ENCODE measurements at places on chromosomes 2 and 18.

DNA sequence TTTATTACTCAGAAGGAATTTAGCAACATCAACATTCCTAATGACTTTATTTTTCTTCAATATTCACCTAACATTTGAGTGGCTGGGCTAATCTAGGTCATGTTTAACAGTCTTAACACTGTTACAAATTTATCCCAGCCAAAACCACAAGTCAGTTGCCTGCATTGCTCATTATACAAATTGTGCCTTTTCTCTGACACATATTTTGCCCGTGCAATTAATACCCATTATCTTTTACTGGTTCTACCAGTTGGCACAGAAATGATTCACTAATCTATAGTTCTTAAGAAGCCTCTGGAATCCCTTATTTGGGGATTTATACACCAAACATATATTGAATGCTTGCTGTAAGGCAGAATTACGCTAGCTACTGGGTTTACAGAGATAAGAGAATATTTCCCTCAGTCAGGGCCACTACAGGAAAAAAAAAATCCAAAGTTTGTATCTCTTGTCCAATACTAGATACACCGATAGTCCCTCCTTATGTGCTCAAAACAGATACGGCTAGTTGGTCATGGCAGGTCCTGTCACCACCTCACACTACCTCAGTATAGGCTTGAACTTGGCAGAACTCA, 46.3 kb downstream of the ZCCHC2 start:
- no peak for DNase-seq

DNA sequence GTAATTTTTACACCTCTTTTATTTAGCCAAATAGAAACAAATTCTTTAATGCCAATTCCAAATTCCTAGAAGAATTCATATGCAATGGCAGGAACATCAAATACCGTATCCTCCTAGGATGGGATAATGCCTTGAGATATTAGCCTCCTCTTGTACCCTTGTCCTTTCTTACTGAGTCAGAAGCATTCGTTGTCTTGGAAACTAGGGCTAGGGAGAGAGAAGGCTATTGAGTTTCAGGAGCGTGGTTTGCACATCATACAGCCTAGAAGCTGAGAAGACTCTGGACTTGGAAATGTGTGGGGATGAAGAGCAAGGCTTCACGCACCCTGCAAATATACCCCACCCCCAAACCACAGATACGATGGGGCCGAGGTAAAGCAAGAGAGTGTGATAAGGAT, 300.7 kb downstream of the SP3 start:
- DNase-seq = no peak

DNA sequence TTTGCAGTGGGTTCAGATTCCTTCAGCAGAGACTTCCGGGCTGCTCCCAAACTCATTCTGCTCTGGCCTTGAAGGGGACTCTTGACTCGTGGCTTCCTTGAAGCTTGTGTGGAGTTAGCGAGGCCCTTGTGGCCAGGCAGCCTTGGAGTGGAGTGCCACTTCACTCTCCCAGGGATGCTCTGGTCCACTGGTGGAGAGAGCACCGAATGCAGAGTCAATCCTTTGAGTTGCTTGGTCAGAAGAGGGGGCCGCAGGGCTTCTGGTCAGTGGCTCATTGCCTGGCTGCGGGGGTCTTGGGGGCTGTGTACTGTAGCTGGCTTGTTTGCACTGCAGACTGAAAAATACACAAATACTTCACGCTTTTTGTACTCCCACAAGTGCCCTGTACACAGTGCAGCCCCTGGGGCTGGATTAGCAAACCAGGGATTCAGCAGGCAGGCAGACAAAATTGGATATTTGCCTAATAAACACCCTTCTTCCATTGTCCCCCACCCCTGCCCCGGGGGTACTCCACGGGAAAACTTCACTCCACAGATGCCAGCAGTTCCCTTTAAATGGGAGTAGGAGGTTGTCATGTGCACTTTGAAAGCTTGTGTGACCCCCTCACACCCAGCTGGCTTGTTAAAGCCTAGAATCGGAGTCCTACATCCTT, 3.2 kb downstream of the GLI2 start:
- DNase-seq = no peak

DNA sequence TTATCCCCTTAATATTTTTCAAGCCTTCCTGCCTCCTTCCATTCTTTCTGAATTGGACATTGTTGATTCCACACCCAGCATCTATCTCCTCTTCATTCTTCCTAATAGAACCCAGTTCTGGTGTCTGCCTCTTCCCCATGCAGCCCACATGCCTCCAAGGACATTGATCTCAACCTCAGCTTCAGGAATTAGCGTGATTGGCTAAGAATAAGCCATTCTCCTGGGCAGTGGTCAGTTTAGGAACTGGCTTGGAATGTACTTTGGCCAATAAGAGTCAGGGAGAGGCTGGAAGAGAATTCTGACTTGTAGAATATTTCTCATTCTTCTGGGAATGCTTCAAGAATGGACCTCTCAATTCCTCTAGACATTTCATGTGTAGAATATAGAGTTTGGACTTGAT, 25.9 kb upstream of the GCC2 start:
- DNase-seq = no peak

Data from heart right ventricle (tissue), 16 donors.